ENCODE measurements at places on chromosomes 7 and 10.

GRCh38 chr10:130999376-131000202, 311.9 kb downstream of the TCERG1L start:
- DNase-seq = no peak

DNA sequence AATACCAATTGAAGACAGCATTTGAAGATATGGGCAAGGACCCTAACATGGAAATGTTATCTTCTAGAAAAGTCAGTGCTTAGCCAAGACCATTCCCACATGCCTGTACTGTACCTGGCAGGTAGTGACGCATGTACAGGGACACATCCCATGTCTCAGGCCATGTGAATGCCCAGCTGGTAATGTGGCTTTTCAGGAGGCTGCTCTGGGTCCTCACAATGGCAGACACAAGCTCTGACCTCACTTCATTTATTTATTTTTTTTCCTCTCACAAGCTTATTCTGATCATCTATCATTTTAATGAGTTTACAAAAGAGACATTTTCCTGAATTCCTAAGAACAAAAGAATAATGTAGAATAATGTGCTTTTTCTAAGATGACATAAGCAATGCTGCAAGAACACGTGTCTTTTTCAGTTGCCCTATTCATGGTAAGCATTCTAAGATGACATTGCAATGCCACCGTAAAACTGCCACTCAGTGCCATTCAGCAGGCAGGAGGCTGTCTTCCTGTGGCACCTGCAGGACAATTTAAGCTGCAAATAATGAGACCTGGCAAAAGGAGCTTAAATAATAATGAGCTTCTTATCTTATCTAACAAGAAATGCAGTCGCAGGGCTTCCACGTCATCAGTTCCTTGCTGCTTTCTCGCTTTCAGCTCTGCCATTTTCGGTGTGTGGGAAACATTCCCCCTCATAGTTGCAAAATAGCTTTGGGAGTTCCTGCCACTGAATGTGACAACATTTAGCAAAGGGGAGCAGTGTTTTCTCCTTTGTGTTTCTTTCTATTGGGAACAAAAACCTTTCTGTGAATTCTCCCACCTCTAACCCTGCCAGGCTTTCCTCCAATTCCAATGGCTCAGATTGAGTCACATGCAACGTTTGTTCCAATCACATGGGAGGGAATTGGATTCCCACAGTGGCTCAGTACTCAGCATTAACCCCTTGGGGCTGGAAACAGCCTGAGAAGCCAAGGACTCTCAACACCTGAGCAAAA, 113.0 kb downstream of the SEC23IP start:
- DNase-seq = no peak

GRCh38 chr7:84985073-84985784, 201.6 kb downstream of the SEMA3D start:
- DNase-seq = peak; percentile 6

DNA sequence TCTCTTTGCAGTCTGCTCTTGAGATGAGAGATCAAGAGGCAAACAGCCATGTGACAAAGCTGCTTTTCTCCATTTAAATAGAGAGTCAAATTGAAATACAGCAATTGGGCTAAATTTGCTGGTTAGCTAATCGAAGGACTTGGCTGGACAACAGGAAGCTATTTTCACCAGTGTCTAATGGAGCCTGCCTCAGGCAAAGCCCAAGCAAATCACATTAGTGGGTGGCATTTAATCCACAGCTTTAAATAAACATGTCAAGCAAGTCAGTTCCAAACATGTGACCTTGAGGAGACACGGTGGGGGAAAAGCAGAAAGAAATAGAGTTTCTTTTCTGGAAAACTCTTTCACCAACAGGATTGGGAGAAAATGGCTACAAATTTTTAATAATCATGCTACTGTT, 180.5 kb upstream of the AOAH start:
- DNase-seq = no peak

DNA sequence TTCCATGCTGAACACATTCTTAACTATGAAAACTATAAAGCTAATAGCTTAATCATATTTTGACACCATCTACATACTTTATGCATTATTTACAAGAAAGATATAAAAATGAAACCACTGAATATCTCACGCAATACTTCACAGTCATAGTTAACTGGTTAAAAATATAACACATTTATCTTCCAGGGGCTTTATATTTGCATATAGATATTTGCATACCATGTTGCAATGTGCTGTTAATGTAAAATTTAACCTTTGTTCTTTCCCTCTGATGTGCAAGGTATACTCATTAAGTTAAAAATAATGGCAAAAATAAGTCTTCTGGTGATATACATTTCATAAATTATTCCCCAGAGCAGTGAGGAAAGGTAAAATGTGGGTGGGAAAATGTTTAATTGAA, 76.9 kb upstream of the MGMT start:
- no peak for DNase-seq

- DNase-seq = peak; percentile 72
Observed at GRCh38 chr7:46682836-46683624, 762.0 kb upstream of the IGFBP3 start.
